ENCODE measurements at places on chromosomes 13 and 19.

DNA sequence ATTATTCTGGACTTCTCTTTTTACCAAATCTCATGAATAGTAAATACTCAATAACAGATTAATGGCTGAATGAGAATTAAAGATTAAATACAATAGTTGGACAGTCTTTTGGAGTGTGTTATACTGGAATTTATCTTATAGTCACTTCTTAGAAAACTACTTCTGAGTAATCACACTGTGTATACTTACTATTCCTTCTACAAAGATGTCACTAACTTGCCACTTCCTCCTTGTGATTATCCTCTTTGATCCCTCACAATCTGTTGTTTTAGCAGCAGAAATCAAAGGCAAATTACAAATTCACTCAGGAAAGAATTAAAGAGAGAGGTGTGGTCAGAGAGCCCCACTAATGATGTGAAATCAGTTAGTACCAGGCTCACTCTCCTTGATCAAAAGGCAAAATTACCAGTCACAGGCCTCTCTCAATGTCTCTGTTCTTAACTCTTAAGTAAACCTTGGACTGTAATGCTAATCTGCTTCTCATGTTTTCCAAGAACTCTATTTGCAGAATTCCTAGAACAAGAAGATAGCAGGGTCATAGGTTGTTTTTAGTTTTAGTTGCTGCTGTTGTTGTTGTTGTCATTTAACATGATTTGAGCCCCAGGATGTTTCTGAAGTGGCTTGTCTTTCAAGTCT, 37.3 kb upstream of the FNDC3A start:
- no peak for DNase-seq

DNA sequence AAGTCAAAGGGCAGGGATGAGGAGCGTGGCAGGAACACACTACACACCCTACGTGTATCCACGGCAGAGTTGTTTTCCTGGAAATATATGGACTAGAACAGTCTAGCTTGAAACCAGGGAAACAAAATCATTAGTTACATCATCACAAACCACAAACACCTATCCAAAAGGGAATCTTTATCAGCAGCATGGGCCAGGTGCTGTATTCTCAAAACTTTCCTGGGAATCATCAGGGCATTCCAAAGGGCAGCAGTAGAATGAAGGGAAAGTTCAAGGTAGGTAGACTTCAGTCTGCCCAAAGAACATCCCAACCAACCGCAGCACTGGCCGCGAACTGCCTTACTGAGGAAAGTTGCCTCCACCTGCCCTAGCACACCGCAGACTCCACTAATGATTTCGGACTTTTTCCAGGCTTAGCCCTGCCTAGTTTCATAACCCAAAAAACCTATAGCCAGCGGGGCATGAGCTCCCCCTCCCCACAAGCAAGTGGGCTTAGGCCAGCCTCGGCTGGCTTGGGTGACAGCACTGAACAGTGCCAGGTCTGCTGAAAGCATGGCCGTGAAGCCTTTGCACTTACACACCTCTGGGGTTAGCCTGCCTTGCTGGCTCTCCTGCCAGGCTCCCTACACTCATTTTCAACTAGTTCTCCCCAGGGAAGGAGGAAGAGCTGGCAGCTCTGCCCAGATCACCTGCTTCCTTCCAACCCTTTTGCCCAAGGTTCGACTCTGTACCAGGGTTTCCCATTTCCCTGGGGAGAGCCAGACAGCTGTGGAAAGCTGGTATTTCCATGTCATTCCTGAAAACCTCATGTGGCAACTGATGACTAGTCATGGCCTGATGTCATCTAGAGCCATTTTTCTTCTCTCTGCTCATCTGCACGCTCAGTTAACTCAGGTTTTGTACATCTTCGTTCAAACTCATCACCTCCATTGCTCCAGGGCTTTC, 77.3 kb upstream of the UBAC2 start:
- DNase-seq, result no peak

GRCh38 chr19:35269438-35270117, 816 bp downstream of the USF2 start:
- DNase-seq, result peak; percentile 68

- DNase-seq, result no peak
These were observed 15.8 kb upstream of the LATS2 start for GRCh38 chr13:21077076-21077787.

- no peak for DNase-seq
These were observed 547.7 kb upstream of the KLF12 start for GRCh38 chr13:74681891-74682290.

- DNase-seq, result no peak
These were observed 91.4 kb downstream of the PAN3 start for GRCh38 chr13:28229522-28230411.

DNA sequence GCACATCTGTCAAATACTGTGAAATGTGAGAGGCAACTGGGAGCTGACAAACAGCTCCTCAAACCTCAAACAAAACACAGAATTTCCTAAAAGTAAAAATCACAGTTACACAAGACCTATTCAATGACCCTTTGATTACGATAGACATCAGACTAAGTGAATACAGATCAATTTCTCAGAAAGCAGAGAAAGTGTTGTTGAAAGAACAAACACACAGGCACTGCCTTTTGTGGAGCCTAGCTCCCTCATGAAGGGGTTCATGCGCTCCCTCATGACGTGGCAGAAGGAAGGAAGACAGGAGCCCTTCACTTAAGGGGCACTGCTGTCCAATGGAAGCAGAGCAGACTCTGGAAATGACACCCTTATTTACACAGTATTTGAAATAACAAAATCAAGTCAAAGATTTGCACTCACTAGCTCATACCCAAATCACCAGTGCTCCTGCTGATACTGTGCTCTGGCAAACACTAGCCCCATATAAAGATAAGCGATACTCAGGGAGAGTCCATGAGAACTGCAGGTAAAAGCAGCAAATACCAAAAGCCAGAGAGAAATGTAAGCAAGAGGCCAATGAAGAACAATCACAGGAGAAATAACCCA, 144.9 kb downstream of the KLF12 start:
- no peak for DNase-seq

GRCh38 chr13:21901811-21902708, 231.2 kb downstream of the FGF9 start:
- no peak for DNase-seq

DNA sequence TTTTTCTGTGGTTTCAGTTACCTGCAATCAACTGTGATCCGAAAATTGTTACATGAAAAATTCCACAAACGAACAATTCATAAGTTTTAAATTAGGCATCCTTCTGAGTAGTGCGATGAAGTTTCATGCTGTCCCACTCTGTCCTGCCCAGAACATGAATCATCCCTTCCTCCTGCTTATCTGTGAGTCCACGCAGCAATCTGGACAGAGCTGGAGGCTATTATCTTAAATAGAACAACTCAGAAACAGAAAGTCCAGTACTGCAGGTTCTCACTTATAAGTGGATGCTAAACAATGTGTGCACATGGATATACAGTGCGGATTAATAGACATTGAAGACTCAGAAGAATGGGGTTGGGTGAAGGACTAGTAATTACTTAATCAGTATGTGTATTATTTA, 583.7 kb upstream of the SPRY2 start:
- DNase-seq, result no peak

DNA sequence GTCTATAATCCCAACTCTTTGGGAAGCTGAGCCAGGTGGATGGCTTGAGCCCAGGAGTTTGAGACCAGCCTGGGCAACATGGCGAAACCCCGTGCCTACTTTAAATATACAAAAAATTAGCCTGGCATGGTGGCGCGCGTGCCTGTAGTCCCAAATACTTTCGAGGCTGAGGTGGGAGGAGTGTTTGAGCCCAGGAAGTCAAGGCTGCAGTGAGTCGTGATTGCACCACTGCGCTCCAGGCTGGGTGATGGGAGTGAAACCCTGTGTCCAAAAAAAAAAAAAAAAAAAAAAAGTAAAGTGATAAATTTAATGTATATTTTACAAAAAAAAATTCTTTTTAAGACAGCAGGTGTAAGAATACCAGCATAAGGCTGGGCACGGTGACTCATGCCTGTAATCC, 17.6 kb downstream of the TMEM38A start:
- no peak for DNase-seq

GRCh38 chr13:75186379-75186778, 295.6 kb downstream of the TBC1D4 start:
- no peak for DNase-seq
